ENCODE measurements at places on chromosomes 2 and 18. TPM values are rescaled to one million over a fixed set of nuclear protein-coding genes. Genes with fewer than 3 reads are reported as not detected.

ANKRD29 gene
- 1.0 TPM for total RNA-seq

- H3K36me3 ChIP-seq: no peaks in the 10 kb centered on the region
- peak overlapping the region; percentile 19 for H3K4me3 ChIP-seq
- no peak overlapping the region for H3K27ac ChIP-seq
- DNase-seq: peak; percentile 51
- H3K4me1 ChIP-seq: no peaks in the 10 kb centered on the region
Measured at GRCh38 chr2:25131567-25132298, 36.6 kb downstream of the POMC start.

- peaks cover 4% of the 10 kb centered on the region for H3K4me1 ChIP-seq
- no peak for DNase-seq
- H3K27me3 ChIP-seq: no peaks in the 10 kb centered on the region
- H3K27ac ChIP-seq: no peak overlapping the region
Measured at GRCh38 chr2:12728221-12728777, 11.6 kb downstream of the TRIB2 start.

INHA gene
- total RNA-seq: not detected

HOXD13 gene
- 0.77 TPM for total RNA-seq

GRCh38 chr2:69272803-69273471, 114.1 kb downstream of the GFPT1 start:
- no peak overlapping the region for H3K4me3 ChIP-seq
- H3K36me3 ChIP-seq: no peaks in the 10 kb centered on the region
- no peaks in the 10 kb centered on the region for H3K27me3 ChIP-seq
- H3K4me1 ChIP-seq: no peaks in the 10 kb centered on the region

AQP12A gene
- 20.5 TPM for total RNA-seq

DNA sequence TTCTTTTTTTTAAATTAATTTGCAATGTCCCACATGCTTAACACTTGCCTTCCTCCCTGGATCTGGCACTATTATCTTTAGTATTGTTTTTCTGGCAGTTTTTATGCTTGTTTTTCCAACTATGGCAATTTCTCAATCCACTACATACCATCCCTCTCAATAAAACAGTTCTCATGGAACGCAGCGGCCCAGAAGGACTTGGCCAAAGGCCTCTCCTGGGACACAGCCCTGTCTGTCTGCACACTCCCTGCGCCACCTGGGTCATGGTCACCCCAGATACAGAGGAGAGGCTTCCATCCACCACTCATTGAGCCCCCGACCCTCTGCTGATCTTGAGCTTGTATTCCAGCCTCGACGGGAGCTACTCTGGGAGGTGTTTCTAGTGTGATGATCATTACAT, 91.2 kb downstream of the TWIST2 start:
- H3K36me3 ChIP-seq: no peaks in the 10 kb centered on the region
- peak; percentile 27 for DNase-seq
- no peak overlapping the region for H3K4me3 ChIP-seq
- no peak overlapping the region for H3K27ac ChIP-seq
- H3K27me3 ChIP-seq: no peaks in the 10 kb centered on the region

GRCh38 chr18:58649966-58650816, 21.1 kb upstream of the MALT1 start:
- no peak for DNase-seq
- no peak overlapping the region for H3K27ac ChIP-seq
- H3K36me3 ChIP-seq: no peaks in the 10 kb centered on the region
- no peak overlapping the region for H3K4me3 ChIP-seq

EVX2 gene
- not detected for total RNA-seq

MAB21L4 gene
- total RNA-seq: 22.2 TPM

DNA sequence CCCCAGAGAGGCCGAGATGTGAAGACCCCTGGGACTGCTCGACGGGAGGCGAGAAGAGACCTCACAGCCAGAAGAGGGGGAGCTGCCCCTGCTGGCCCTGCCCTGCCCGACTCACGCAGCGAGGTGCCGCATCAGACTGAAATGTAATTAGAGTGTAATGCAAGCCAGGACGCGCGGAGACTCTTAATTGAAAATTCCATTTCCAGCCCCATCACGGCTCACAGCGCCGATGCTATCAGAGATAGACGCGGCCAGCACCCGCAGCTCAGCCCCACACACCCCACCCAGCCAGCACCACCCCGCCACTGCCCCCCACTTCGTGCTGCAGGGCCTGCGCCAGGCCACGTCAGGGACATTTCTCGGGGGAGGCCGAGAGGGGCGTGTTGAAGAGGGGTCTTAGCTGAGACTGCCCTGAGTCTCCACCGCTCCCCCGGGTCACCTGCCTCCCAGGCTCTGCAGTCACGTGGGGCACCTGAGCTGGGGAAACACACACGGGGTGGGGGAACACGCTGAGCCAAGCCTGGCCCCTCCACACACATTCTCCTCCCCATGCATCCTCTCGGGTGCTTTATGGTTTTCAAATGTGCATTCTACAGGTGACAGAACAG, 78.1 kb downstream of the TEX51 start:
- H3K36me3 ChIP-seq: no peaks in the 10 kb centered on the region
- no peak for DNase-seq
- peaks cover 4% of the 10 kb centered on the region for H3K4me1 ChIP-seq
- H3K4me3 ChIP-seq: no peak overlapping the region
- H3K27ac ChIP-seq: no peak overlapping the region

GRCh38 chr2:191642541-191642940, 35.4 kb upstream of the NABP1 start:
- no peak for DNase-seq
- H3K4me1 ChIP-seq: peaks cover 6% of the 10 kb centered on the region
- no peaks in the 10 kb centered on the region for H3K27me3 ChIP-seq
- no peak overlapping the region for H3K4me3 ChIP-seq
- H3K36me3 ChIP-seq: no peaks in the 10 kb centered on the region
- no peak overlapping the region for H3K27ac ChIP-seq

LINC00305 gene
- total RNA-seq: not detected

GRCh38 chr2:122094557-122094956, 339.1 kb downstream of the TSN start:
- no peak for DNase-seq
- no peaks in the 10 kb centered on the region for H3K4me1 ChIP-seq
- no peaks in the 10 kb centered on the region for H3K36me3 ChIP-seq
- no peak overlapping the region for H3K27ac ChIP-seq
- H3K27me3 ChIP-seq: no peaks in the 10 kb centered on the region
- no peak overlapping the region for H3K4me3 ChIP-seq

DNA sequence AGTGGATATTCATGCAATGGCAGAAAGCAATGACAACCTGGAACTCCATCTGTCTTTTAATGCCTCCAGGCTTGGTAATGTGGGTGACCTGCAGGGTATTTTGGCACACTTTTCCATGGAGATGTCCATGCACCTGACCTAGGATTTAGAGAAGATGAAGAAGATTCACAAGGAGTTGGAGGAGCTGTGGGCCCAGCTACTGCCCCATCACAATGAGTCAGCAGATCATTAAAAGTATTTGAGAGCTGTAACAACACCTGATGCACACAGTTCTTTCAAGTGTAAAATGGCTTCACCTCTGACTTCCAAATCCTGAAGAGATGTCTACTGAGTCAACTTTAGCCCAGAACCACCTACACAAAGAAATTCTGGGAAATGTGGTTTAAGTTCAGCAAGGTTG, 22.1 kb upstream of the OSR1 start:
- H3K27me3 ChIP-seq: no peaks in the 10 kb centered on the region
- no peaks in the 10 kb centered on the region for H3K4me1 ChIP-seq
- H3K4me3 ChIP-seq: no peak overlapping the region
- H3K27ac ChIP-seq: no peak overlapping the region
- H3K36me3 ChIP-seq: no peaks in the 10 kb centered on the region

DNA sequence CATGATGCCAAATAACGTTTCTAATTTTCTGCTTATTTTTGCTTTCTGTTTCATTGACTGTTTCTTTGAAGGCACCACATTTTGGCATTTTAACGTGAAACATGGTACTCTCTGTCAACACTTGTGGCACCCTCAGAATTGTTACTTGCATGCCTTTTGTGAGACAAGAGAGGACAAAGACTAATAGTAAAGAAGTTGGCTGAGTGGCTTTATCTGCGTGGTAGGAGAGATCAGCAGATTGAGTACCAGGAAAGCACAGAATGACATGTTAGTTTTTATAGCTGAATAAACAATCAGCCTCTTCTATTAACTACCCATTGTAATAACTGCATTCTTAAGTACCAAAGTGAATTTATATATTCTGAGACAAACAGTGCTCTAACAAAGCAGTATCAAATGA, 8.6 kb downstream of the ZNF638 start:
- H3K27me3 ChIP-seq: no peaks in the 10 kb centered on the region
- H3K4me1 ChIP-seq: no peaks in the 10 kb centered on the region
- H3K27ac ChIP-seq: no peak overlapping the region
- no peak for DNase-seq
- H3K36me3 ChIP-seq: no peaks in the 10 kb centered on the region
- H3K4me3 ChIP-seq: no peak overlapping the region

ERMN gene
- total RNA-seq: 0.11 TPM

DNA sequence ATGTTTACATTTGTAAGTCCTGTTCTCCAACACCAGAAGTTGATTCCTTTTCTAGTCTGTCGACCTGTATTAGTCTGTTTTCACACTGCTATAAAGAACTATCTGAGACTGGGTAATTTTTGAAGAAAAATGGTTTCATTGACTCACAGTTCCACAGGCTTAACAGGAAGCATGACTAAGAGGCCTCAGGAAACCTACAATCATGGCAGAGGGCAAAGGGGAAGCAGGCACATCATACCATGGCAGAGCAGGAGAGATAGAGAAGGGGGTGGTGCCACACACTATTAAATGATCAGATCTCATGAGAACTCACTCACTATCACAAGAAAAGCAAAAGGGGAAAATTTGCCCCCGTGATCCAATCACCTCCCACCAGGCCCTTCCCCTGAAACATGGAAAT, 112.8 kb upstream of the MAP3K20 start:
- no peaks in the 10 kb centered on the region for H3K36me3 ChIP-seq
- no peaks in the 10 kb centered on the region for H3K27me3 ChIP-seq
- H3K4me3 ChIP-seq: no peak overlapping the region

GRCh38 chr18:6722690-6723089, 6.8 kb upstream of the ARHGAP28 start:
- no peaks in the 10 kb centered on the region for H3K4me1 ChIP-seq
- no peak overlapping the region for H3K27ac ChIP-seq
- no peaks in the 10 kb centered on the region for H3K27me3 ChIP-seq
- no peak for DNase-seq
- H3K4me3 ChIP-seq: no peak overlapping the region
- H3K36me3 ChIP-seq: no peaks in the 10 kb centered on the region

DNA sequence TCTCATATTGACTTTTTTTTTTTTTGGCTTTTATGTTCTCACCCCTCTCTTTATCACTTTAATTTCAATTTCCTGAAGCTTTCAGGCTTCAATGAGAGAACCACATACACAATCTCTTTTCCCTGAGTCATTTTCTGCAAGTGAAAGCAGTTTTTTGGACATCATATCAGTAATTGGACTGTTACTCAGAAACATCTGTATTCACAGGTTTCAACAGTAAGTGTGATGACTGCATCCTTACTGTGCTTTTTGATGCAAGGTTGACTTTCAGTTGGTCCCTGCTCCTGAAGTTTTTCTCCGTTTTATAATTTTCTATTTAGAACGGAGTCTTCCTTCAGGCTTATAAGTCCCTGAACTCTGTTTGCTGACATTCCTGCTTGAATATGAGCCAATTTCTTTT, 70.5 kb upstream of the CCBE1 start:
- H3K4me3 ChIP-seq: no peak overlapping the region
- no peaks in the 10 kb centered on the region for H3K36me3 ChIP-seq
- H3K27me3 ChIP-seq: no peaks in the 10 kb centered on the region
- no peak overlapping the region for H3K27ac ChIP-seq

MPP4 gene
- not detected for total RNA-seq

TTN gene
- total RNA-seq: 0.99 TPM

LYPD6B gene
- total RNA-seq: 3.4 TPM

GRCh38 chr2:96117701-96118588, 1.6 kb upstream of the ADRA2B start:
- H3K4me1 ChIP-seq: peaks cover 4% of the 10 kb centered on the region
- H3K27ac ChIP-seq: no peak overlapping the region
- H3K4me3 ChIP-seq: no peak overlapping the region
- DNase-seq: no peak

- no peaks in the 10 kb centered on the region for H3K36me3 ChIP-seq
- no peaks in the 10 kb centered on the region for H3K27me3 ChIP-seq
- DNase-seq: no peak
- H3K4me3 ChIP-seq: no peak overlapping the region
Measured at GRCh38 chr18:35282353-35282752, 7.7 kb downstream of the ZSCAN30 start.

DNA sequence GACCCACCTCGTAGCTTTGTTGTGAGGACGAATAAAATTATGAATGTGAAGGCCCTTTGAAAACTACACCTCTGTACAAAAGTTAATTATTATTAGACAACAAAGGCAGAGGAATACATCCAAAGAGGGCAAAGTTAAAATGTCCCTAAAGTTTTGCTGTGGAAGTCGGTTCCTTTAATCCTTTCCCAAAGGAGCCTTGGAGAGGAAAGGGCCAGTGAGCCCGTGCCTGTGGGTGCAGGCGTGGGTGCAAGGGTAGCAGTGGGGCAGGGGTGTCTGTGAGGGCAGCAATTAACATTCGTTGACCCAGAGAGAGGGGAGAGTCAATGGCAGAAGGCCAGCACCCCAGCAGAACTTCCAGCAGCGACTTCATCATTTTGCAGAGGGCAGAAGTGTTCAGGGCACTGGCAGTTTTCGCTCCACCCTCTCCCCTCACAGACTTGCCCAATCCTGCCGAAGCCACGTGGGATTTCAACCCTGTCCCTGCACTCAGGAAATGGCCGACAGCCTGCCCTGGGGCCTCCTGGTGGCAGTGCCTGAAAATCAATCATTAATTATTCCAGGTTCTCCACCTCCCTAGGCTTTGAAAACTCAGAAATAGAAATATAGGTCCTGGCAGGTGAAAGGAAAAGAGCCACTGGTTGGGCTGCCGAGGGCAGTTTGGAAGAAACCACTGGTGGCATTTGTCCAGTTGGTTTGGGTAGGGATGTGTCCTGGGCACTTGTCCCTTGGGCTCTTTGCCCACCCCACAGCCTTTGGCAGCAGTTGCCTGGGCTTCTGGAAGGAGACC, 4.2 kb upstream of the PAX8 start:
- H3K36me3 ChIP-seq: no peaks in the 10 kb centered on the region
- H3K4me1 ChIP-seq: peaks cover 10% of the 10 kb centered on the region
- peak; percentile 69 for DNase-seq
- peaks cover 6% of the 10 kb centered on the region for H3K27me3 ChIP-seq
- peak overlapping the region; percentile 53 for H3K27ac ChIP-seq
- no peak overlapping the region for H3K4me3 ChIP-seq

- no peak overlapping the region for H3K4me3 ChIP-seq
- DNase-seq: no peak
- no peaks in the 10 kb centered on the region for H3K4me1 ChIP-seq
- H3K27ac ChIP-seq: no peak overlapping the region
- no peaks in the 10 kb centered on the region for H3K36me3 ChIP-seq
- H3K27me3 ChIP-seq: no peaks in the 10 kb centered on the region
Measured at GRCh38 chr2:46690825-46691224, 211.5 kb downstream of the TMEM247 start.
